Stimulated activated CD4-positive, alpha-beta T cell treated with anti-CD3 and anti-CD28 coated beads, Interleukin-15, amount 100 ng/mL, for 1 hour (primary cell): ENCODE measurements at places on chromosomes 12 and 14.

DNA sequence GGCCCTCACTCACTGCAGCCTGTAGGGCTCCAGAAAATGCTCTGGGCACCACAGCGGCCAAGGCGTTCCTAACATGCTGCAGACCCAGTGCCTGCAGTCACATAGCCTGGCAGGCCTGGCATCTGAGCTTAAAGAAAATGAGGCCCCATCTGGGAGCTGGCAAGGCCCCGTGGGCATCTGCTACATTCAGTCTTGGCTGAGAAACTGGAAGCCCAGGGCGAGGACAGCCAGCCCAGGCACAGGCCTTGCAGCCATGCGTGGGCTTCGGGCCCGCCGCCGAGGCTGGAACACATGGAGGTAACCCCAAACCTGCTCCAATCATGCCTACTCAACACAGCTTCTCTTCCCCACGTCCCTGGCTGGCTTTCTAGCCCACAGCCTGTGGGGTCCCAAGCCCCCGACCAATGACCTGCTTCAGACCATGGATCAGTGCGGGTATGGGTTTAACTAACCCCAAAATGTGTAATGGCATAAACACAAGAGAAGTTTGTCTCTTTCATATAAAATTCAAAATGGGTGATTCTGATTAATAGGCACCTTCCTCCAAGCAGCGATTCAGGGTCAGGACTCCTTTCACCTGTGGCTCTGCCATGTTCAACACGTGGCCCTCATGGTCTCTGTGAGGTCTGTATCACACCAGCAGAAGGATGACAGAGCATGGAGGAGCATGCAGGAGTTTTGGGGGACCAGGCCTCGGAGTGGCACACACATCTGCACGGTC is 6.4 kb downstream of the NGB start:
- DNase-seq = no peak

- DNase-seq = no peak
These were observed 92.3 kb upstream of the FERMT2 start for GRCh38 chr14:53043027-53043581.

GRCh38 chr12:53054112-53054878 is 4.4 kb downstream of the TNS2 start:
- DNase-seq = peak; percentile 85

- DNase-seq = no peak
These were observed 294.6 kb downstream of the NUAK1 start for GRCh38 chr12:105843986-105844760.
